ENCODE measurements at places on chromosomes 5 and 9.

DNA sequence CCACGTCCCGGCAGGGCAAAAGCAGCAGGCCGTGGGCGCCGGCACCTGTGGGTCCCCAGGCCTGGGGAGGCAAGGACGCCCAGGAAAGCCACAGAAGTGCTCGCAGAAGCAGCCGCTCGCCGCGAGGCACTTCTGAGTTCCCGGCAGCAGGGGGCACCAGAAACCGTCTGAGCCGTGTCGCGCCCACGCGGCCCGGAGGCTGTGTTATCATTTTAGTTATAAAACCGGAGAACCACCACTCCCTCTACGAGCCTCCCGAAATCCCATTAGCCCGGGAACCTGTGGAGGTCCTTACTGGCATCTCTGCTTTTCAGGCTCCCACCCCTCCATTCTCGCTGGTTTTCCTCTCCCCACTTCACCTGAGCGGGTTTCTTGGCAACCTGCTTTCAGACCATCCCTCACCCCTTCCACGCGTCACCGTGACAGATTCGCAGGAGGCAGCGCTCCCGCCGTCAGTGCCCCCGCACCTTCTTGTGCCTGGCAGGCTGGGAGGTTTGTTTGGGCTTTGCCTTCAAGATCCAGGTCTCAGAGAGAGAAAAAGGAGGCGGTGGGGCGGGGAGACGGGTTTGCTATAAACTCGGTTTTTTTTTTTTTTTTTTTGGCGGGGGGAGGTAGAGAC is 2.3 kb downstream of the GDNF start:
- DNase-seq = peak; percentile 68

DNA sequence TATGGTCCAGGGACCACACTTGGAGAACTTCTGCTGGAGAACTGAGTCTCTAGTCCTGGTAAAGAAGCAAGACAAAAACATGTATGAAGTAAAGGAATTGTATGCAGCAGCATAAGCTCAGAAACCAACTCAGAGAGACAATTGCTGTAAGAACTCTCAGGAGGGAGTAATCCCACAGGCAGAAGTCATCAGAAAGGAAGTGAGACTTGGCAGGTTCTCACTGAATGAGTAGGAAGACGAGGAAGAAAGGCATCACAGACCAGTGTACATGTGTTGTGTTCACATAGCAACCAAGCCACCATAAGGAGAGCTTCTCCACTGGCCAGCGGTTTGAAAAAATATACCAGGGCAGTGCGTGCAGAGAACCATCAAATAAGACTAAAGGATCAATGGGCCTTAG is 57.9 kb upstream of the FST start:
- DNase-seq = no peak

DNA sequence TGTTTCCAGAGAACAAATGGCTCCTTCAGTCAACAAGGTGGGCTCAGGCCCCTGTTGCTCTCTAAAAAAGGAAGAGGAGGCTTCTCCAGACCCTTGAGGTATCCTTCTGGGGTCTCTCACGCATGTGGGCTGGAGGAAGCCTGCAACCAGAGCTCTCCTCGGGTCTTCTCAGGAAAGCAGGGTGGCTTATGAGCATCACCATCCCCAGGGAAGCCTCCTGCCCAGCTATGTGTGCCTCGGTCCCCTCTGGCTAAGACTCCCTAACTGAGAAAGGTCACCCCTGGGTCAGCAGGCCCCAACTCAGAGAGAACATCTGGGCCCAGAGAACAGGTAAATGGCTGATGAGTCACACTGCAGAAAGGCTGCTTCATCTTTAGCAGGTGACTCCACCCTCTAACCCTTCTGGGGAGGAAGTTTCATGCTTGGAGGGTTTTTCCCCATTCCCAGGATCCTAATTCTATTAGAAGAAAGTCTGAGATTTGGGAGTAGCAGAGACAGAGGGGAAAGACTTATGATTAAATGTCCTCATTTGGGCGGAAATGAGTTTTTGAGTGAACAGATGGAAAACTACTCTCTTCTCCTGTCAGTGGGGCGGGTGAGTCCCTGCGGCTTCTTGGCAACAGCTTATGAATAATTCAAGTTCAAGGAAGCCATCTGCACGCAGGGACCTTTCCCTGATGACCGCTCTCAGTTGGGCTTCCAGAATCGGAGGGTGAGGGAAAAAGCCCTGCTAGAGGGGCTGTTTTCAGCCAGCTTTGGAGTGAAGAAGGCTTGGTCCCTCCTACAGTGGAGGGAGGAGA is 41.9 kb downstream of the TGFBI start:
- no peak for DNase-seq

DNA sequence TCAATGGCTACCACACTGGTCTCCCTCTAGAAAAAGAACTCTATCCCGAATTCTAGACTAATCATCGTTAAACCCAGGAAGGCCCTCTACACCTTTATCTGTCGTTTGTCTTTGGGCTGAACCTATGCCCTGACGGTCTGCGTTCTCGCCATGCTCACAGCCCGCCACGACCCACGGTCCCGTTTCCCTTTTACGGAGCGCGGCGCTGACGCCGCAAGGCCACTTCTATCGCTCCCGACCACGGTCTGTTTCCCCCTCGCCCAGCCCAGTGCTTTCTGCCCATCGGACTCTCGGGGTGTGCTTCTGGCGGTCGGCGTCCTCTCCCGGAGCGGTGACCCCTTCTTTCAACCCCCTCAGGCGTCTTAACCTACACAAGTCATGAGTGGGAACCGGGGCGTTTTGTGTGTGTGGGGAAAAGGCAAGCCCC is 974 bp downstream of the C9orf40 start:
- DNase-seq = no peak

DNA sequence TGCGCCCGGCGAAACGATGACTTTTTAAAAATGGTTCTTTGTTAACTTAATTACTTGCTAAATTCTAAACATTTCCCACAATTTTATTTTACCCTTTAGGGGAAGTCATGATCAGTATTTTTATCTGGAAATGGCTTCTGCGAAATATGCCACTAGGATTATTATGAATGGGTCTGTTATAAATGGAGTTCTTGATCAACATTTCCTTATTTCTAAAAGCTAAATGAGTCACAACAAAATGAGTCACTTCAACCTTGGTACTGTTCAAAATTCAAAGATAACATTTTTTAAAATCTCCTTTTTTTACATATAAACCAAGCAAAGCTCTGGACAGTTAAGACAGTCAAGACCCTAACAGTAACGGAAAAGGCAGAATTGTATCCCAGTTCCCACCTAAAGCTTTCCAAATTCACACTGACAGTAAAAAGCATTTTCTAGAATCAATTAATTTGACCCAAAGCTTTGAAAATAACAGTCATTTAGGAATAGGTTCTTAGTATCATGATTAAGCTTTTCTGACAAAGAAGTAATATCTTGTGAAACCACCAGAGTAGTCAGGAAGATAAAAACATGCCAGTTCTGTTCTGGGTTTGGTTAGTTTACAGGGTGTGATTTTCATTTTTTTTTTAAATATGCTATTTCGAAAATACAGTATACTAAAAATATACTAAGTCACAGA is 81.7 kb downstream of the LHFPL2 start:
- DNase-seq = no peak

DNA sequence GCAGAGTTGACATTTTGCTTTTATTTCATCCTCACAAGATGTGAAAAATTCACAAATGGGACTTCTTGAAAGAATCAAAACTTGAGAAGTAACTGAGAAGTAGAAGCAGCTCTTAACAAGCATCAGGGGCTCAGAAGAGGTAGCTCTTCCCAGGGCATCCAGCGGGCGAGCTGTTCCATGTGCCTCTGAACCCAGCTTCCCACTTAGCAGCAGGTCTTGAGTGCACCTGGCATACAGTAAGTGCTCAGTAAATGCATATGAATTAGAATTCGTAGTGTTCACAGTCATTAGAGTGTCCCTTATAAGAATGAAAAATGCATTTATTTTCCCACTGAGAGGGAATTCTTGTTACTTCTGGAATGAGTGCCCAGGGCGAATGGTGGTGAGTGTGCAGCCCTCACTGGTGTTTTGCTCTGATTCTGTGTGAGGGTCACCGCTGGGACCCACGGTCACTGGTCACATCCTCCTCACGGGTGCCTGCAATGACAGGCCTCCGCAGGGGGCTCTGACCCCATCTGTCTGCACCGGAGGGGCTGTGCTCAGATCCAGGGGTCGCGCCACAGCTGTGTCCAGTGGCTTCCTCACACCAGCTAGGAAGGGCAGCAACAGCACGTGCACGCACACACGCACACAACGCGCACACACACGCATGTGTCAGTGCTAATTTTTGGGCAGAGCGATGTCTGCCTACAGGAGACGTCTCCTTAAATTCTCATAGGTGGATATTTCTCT is 26.9 kb downstream of the EXOC3 start:
- no peak for DNase-seq

DNA sequence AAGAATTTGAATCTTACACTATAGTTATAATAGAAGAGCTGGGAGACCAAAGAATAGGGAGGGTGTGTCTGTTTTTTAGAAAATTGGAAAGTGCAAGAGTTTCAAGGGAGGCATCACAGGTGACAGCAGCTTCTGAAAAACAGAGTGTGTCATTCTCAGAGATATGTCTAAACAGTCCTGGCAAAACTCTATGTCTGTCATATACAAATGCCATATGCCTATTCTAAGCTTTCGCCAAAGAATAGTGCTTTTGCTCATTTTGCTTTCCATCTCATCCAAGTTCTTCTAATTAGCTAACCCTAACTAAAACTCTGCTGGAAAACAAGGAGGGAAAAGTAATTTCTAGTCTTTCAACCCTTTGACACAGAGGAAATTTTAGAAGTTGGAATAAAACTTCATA is 388.0 kb upstream of the TYRP1 start:
- no peak for DNase-seq

DNA sequence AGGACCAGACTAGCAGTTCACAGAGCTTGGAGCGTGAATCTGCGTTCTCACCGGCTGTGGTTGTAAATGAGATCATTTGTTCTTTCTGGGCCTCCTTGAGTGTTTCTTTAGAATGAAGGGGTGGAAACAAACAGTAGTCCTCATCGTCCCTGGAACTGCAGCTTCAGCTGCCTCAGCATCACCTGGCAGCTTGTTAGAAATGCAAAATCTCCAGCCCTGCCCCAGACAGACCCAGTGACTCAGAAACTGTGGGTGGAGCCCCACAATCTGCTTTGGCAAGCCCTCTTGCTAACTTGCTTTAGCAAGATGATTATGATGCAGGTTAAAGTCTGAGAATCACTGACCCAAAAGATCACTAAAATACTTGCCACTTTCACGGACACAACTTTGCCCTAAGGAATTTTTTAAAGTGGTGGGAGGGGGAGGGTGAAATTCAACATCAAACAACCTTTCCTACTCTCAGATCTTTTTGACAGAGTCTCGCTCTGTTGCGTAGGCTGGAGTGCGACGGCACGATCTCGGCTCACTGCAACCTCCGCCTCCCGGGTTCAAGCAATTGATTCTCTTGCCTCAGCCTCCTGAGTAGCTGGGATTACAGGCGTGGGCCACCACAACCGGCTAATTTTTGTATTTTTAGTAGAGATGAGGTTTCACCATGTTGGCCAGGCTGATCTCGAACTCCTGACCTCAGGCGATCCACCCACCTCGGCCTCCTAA is 86.0 kb downstream of the BRINP1 start:
- DNase-seq = peak; percentile 37

GRCh38 chr5:161539016-161539415 is 7.5 kb downstream of the GABRB2 start:
- no peak for DNase-seq

GRCh38 chr5:318341-318897 is 3.1 kb upstream of the AHRR start:
- no peak for DNase-seq

DNA sequence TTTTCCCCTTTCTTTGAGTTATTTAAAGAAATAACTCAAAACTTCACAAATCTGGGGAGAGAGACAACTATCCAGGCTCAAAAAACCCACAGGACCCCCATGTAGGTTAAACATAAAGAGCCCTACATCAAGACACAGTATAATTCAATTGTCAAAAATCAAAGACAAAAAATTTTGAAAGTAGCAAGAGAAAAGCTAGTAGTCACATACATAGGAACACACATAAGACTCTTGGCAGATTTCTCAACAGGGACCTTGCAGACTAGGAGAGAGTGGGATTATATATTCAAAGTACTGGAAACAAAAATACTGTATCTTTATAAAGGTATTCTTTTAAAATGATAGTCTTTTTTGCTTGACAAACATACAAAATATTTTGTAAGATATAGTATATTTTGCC is 296.9 kb downstream of the OSTF1 start:
- DNase-seq = no peak

- no peak for DNase-seq
These were observed 40.6 kb downstream of the USP20 start for GRCh38 chr9:129875687-129876395.

DNA sequence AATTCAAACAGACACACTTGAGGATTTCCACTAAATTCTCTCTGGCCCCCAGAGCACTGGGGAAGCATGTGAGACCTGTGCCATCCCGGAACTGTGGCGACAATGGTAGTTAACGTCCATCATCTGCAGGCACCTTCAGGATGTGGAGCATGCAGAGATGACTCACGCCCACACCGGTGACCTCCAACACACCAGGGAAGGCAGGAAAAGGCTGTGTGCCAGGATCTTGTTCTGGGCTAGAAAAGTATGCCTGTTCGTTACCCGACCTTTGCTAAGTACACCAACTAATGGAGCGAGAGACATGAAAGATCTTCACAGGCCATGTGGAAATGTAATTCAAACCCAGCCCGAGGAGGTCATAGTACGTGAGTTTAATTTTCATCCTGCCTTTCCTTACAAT is 208.8 kb downstream of the MELK start:
- no peak for DNase-seq

DNA sequence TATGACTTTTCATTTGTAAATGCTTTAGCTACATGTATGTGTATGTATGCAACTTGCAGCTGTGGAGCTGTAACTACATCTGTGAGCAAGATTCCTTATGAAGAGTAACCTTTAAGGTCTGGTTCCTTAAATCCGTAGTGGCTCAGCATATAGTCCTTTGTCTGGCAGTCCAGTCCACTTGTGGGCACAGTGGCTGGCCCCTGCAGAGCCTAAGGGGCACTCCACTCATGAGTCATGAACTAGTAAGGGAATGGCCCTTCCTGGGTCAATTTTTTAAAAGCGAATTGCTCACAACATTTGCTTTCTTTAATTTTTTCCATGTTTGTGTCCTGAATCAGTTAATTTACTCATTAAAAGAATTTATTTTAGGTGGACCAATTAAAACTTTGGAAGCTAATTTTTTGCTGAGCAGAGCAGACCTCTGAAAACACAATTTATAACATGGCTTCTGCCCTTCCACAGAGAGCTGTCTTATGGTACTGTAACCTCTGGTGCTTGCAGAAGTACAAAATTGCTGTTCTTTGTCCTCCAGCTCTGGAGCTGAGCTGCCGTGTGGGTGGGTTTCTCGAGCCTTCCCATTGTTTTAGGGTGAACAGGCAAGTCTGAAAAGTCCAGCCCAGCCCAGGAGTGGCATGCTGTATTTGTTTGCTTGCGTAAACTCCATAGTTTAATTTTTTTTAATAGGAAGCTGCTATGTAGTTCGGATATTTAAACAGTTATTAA is 110.1 kb downstream of the MVB12B start:
- no peak for DNase-seq
